NCI-H1105 (cell line): ENCODE measurements at places on chromosomes 2 and 18.
A peak's percentile ranks its signal among the peaks of the same experiment; 100 is the strongest.

- peak; percentile 35 for DNase-seq
Observed at GRCh38 chr2:174771631-174772471, 7.6 kb upstream of the CHRNA1 start.

DNA sequence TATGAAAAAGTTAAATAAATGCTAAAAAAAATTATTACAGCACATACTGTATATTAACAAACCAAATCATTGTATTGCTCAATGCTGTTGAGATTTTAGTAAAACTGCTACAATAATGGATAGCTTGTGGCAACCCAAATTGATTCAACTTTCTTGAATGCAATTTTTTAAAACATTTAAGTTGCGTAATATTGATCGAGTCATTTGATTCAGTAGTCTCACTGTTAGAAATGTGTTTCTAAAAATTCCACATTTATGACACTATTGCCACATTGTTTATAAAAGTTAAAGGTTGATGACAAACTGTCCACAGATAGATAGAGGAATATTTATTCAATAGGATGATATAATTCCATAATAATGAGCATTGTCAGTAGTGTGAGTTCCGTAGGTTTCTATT is 640.7 kb upstream of the CRIM1 start:
- DNase-seq = no peak

DNA sequence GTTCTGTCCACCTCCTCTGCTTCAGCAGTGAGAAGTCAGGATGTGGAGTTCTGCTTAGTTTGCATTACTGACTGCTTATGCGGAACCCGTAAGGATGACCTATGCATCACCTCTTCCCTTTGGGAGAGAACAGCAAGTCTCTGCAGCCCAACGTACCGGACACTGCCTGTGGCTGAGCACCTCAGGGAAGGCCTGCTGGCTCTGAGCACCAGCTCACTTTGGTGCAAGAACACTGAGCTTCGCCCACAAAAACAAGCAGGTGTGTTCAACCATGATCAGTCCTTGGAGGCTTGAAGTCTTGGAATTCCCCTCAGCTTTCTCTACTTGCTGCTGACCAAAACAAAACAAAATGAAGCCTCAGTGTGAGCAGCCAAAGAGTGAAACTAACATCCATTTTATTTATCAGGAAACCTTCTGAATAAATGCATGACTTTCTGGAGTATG is 52.7 kb upstream of the NCK2 start:
- no peak for DNase-seq

DNA sequence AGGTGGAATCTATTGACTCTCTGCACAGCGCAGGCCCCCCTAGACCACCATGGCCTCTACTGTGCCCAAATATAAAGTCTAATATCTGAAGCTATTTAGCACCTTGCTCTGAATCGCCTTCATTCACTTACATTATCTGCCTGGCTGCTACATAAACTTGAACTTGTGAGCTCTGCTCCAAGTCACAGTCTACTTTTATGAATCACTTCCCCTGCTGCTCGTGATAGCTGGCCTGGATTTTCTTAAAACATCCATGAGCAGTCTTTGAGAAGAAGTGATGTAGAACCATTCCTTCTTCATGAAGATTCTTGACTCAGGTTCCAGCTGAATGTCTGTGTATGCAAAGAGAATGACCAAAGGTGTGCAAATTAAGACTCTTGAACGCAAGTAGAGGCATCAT is 359.5 kb downstream of the RND3 start:
- DNase-seq = no peak

- DNase-seq = no peak
Observed at GRCh38 chr2:162308747-162309503, 9.6 kb downstream of the IFIH1 start.

DNA sequence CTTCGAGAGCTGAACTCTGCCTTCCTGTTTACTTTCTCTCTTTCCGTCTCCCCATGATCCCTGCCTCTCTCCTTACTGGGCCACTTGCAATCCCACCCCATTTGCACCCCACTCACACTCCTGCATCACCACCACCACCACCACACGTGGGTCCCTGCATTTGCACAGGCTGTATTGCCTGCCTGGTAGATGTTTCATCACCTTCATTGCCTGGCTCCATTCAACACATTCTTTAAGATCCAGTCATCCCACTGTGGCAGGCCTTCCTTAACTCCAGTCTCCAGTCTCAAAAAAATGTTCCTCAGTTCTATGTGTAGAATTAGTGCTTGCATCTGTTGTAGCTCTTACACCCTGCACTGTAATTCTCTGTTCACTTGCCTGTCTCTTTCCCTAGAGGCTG is 13.9 kb downstream of the NOSTRIN start:
- DNase-seq = no peak

GRCh38 chr2:126657148-126657635 is 1.2 kb downstream of the GYPC start:
- no peak for DNase-seq

DNA sequence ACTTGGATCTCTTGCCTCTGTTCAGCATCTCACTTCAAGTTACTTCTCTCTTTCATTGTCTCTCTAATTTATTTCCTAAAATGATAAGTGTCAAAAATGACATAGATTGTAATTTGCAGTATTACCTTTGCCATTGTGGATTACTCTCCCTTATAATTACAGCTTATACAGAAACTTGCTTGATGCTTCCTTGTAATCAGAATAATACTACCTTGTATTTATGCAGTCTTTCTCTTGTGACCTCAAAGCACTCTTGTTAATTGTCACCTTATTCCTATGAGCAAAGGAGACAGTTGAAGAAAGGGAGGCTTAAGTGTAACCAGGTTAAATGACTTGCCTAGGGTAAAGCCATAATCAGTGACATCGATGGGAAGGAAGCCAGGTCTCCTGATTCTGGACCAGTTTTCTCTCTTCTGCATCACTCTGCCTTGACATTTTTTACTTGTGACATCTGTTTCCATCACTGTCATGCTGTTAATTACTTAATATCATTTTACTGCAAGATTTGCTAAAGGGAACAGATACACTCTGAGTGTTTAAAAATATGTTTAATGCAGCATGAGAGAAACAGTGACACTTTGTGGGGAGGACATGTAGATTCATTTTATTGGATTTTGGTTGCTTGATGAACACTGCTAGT is 388.6 kb downstream of the PARD3B start:
- DNase-seq = no peak

DNA sequence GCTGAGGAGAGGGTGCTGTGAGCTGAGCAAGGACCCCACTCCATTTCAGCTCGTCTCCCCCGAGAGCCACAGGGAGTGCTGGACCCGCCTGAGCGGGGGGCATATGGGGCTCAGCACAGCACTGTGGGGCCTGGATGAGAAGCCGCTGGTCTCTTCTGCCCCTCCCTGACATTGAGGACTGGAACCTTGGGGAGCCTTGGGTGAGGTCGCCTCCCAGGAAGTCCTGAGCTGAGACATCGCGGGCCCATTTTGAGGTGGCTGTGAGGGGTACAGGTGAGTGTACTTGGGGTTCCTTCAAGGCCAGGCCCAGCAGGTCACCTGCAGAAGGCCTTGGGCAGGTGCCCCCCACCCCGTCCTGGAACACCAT is 3.1 kb upstream of the AQP12A start:
- no peak for DNase-seq

DNA sequence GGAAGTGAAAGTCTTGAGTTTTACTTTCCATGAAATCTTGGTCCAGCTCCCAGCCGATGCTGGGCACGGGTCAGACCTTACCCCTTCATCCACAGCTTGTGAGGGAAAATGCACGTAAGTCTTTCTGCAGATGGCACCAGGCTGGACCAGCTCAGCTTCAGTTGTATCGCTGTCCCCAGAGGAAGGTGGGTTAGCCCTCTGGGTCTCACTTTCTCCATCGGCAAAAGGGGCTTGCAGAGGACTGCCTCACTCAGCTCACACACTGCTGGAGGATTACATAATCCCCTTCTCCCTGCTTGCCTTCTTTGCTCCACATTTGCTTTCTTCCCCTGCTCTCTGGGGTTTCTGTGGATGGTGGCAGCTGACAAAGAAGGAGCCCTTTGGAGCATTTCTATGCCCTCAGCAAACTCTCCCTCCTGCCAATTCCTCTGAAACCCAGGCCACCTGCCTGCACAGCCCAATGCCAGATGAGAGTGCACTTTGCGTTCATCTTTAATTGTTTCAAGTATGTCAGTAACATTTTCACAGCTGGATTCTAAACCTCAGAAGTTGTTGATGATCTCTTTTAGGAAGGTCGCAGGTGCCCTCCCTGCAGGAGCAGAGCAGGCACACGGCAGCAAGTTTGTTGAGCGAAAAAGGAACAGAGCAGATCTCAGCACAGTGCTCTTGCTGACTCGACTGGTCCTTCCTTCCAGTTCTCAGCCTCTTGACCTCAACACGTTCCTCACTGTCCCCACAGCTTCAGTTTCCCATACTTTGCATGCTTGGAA is 155.6 kb upstream of the GLI2 start:
- no peak for DNase-seq

- peak; percentile 50 for DNase-seq
Observed at GRCh38 chr2:18149660-18150246, 271.3 kb downstream of the KCNS3 start.

- no peak for DNase-seq
Observed at GRCh38 chr2:104836841-104837240, 17.1 kb upstream of the POU3F3 start.
